HFFc6 (cell line): ENCODE measurements at places on chromosomes 4 and X. TPM values are rescaled to one million over a fixed set of nuclear protein-coding genes. Genes with fewer than 3 reads are reported as not detected.
A peak's percentile ranks its signal among the peaks of the same experiment; 100 is the strongest.

Gene DCAF12L2
- total RNA-seq = not detected in 3 replicates

Gene RPA4
- total RNA-seq = 0.18 to 0.43 TPM (median 0.25 TPM) in 3 replicates

Gene AMBN
- not detected in 3 replicates for total RNA-seq

Gene CXXC4
- not detected in 2 replicates for total RNA-seq

DNA sequence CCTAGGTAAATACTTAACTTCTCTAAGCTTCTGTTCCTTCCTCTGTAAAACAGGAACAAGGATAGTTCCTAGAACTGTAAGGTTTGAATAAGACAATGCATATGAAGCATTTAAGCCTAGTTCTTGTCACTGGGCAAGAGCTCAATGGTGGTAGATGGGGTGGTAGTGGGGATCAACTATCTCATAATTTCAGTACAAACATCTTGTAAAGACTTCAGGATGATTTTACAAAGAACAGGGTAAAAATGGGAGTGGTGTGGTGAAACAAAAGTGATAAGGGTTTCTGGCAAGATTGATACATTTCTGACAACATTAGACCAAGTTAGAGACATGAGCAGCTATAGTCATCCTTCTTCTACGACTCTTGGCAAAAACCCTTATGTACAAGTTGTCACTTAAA is 137.8 kb downstream of the SCFD2 start:
- no peak for DNase-seq

GRCh38 chr4:51858605-51859202 is 15.8 kb downstream of the DCUN1D4 start:
- no peak for DNase-seq

GRCh38 chrX:27679281-27679680 is 89.1 kb downstream of the DCAF8L2 start:
- no peak for DNase-seq

GRCh38 chr4:177737387-177737940 is 295.2 kb upstream of the AGA start:
- peak; percentile 17 for DNase-seq
